ENCODE measurements at places on chromosomes 5 and 9. TPM values are rescaled to one million over a fixed set of nuclear protein-coding genes. Genes with fewer than 3 reads are reported as not detected.

Gene ECM2
- total RNA-seq = 0.50 TPM

Gene RASGEF1C
- total RNA-seq = not detected

Gene EPB41L4A
- total RNA-seq = 0.17 TPM

Gene CTNNAL1
- total RNA-seq = 127 TPM

Gene RLN2
- not detected for total RNA-seq

Gene C9orf50
- 0.50 TPM for total RNA-seq

All from bronchus fibroblast of lung (primary cell).